ENCODE measurements at places on chromosomes 16 and 17.

DNA sequence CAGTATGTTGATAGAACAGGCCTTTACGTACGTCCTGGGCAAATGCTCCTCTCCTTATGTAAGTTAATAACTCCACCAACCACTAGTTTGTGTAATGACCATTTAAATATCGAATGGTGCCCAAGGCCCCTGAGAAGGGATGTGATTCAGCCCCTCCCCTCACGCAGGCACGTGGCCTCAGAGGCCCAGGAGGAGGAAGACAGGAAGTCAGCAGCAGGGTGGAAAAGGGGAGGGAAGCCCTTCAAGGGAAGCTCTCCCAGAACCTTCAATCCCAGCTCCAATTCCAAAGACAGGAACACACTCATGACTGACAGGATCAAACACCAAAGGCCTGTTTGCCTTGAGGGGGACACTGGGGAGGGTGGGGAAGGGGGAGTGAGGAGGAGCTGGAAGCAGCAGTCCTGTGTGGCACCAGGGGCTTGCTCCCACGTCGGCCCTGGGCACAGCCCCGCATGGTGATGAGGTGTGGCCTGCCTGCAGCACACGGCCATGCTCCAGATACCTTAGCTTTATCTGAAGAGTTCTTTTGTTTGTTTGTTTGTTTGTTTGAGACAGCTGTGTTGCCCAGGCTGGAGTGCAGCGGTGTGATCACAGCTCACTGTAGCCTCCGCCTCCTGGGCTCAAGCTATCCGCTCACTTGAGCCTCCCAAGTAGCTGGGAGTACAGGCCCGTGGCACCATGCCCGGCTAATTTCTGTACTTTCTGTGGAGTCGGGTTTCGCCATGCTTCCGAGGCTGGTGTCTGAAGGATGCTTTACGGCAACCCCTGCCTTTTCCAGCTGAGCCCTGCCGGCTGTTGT, 105.0 kb downstream of the ZNF778 start:
- DNase-seq = no peak

GRCh38 chr16:79302731-79303130, 297.8 kb downstream of the MAF start:
- DNase-seq = no peak

GRCh38 chr17:58577696-58578095, 63.3 kb upstream of the MTMR4 start:
- DNase-seq = peak; percentile 40

GRCh38 chr16:79013930-79014660, 586.4 kb downstream of the MAF start:
- DNase-seq = no peak

GRCh38 chr17:72510351-72511016, 389.7 kb downstream of the SOX9 start:
- DNase-seq = no peak

DNA sequence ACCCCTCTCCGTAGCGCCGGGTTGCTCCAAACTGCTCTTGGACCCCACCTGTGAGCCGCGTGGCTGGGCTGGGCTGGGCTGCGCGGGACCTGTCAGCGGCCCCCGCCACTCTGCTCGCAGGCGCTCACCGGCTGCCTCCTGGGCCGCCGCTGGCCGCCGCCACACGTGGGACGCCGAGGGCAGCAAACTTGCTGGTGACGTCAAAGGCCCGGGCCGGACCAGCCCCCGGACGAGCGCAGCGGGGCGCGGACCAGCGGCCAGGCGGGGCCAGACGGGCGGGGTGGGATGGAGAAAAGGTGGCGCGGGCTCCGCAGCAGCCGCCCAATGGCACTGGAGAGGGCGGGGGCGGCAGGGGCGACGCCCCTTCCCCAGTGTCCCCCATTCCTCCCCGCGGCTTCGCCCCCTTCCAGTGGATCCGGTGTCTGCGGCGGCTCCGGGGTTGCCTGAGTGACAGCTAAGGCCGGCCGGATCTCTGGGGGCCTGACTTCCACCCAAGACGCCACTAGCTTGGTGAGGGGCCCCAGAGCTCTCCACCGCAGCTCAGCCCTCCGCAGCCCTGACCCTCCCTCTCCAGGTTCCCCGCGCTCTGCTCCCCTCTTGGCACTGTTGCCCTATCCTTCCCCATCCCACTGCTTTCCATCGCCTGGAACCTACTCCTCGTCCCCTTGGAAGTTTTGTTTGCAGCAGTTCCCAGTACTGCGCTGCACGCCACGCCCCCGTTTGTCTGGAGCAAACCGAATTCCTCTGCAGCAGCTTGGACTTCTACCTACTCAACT, at the start of gene HS3ST3A1:
HS3ST3A1 (minus strand) TSS at position 154 of the 776 bp plus-strand sequence. CDS start 800 bp downstream, outside the sequence.
- no peak for DNase-seq

- peak; percentile 11 for DNase-seq
Measured at GRCh38 chr17:79840269-79840988, 1.2 kb upstream of the CBX4 start.

- no peak for DNase-seq
Measured at GRCh38 chr17:48790607-48791127, 26.4 kb downstream of the TTLL6 start.

DNA sequence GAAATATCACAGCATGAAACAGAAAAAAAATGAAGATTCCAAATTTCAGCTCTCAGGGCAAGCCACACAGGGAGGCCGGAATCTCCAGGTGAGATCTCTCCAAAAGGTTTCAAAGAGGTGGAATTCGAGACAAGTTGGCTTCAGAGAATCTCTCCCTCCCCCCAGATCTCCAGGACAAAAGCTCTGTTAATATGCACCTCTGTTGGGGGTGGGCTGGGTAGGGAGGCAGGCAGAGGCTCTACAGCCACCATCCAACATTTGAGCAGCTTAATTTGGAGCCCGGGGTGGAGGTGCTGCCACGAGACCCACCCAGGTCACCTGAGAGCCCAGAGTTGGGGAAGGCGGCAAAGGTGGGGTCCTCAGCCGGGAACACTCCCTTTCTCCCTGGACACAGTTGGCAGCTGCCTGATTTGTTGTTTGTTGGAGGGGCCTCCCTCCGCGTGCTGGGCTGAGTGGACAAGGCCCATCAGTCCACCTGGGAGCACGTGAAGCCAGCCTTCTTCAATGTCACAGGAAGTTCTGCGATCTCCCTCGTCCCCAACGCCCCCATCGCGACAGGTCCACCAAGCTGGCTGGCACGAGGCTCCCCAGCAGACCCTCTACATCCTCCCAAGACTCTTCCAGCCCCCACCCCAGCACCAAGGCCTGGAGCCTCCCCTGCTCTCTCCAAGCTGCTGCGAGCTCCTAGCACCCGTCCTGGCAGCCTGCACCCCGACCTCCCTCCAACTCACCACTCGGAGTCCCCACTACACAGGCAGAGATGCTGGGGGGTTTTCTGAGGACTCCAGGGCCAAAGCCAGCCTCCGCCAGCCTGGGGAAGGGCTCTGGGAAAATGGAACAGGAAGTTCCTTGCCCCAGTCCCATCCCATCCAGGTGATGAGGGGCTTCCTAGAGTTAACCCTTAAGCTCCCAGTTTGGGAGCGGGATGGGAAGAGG, at the start of gene ZSCAN10:
ZSCAN10 (minus strand) TSS at position 836 of the 936 bp plus-strand sequence. CDS start 6,357 bp downstream, outside the sequence.
- no peak for DNase-seq

DNA sequence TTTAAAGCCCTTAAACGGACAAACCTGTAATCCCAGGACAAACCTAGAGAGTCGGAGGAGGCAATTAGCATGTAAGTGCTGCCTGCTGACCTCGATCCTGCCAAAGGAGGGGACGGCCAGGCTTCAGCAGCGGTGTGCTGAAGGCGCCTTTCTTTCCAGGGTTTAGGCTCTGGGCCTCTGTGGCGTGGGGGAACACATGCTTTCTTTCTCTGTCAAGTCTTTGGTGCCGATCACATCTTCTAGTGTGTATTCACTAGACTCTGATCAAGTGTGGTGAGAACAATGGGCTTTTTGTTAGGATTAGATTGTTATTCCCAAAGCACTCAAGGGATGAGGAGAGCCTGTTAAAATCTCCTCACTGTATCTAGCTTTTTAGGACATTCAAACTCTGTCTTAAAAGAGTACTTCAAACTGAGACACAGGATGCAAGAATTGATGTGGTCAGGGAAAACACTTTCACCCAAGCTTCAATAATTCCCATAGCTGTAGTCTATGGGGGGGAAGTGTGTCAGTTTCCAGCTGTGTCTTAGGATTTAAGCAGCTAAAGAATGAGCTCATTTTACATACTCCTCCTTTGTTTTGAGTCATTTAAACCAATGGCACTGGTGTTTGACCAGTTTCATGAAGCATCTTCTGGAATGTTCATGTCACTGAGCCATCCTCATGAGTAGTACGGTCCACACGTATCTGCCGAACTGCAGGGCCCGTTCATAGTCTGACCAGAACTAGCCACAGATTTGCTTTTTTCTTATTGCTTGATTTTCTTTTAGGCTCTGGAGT, 51.2 kb downstream of the RPA1 start:
- no peak for DNase-seq

DNA sequence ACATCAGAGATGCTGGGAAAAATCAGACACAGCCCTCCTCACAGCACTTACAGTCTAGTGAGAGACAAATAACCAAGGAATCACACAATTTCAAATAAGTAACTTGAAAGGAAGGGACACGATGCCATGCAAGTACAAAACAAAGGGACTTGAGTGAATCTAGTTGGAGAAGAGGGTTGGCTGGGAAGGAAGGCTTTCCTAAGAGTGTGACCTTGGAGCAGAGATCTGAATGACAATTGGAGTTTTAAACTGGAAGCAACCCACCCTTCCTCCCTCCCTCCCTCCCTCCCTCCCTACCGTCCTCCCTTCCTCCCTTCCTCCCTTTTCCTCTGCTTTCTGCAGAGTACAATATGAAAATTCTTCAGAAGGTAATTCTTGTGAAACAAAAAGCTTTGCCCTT, 31.1 kb downstream of the ADAMTS18 start:
- DNase-seq = no peak

DNA sequence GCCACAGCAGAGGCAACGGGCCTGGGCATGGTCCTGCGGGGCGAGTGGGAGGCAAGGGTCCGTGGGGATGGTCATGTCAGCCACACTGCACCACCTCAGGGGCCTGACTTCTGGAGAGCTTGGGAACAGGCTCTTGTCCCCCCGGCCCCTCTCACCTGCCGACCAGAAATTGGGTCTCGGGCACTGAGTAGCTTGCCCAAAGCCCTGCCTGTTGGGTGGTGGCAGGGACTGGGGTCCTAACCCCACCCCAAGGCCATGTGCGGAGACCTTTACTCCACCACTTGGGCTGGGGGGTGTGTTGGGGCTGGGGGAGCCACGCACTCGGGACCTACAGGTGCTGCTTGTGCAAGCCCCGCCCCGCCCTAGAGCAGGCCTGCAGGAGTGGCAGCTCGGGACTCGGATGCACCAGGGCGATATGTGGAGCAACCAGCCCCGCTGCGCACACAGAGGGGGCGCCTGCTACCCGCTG, 24.2 kb upstream of the CHMP6 start:
- DNase-seq = no peak

DNA sequence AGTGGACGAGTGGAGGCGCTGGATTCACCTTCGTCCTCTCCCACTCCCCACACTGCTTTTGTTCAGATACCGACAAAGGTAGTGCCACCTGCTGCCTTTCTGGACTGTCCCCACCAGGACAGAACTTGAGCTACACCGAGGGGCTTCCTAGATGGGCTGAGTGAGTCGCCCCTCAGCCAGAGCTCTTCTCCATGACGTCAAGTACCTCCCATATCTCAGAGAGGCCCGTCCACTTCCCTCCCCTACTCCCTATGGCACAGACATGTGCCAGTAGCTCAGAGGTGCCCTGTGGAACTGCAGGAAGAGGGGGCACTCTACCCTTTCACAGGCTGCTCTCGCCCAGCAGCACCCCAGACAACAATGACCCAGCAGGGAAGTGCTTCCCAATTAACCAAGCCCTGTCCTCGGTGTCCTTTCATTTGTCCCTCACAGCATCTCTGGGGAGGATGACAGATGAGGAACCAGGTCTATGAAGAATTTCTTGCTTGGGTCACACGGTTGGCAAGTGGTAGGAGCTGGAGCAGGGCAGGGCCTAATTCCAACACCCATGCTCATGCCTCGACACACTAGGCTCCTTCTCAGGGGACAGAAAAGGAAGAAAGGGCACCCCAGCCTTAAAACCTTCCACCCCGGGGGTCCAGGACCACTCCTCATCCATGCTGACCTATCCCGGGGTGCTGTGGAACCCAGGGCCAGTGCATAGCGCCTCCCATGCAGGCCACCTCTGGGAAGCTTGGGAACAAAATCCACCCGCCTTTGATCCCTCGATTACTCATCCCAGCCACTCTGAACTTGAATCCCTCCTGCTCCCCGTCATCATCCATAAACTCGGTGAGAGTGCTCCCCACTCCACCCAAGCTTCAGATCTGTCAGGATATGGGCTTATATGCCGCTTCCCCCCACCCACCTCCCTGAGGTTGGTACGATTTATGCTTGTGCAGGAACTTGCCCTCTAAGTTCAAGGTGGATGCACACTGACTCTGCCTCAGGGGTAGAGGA, 51.7 kb downstream of the WNT3 start:
- DNase-seq = no peak

DNA sequence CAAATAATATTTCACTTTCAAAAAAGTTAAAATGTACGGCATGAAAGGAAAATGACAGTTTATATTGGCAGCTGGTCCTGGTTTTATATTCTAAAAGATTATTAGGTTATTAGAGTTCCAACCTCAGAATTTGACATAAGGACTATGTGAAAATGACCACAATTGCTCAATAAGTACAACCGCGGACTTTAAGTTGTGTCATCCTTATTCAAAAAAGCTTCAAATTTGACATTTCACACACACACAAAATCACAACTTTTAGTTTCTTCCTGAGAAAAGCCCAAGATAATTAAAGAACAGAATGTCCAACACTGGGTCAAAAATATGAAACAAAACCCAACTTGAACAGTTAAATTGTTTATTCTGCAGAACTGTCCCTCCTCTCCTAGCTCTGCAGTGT, 133.2 kb upstream of the AXIN2 start:
- DNase-seq = no peak

- DNase-seq = no peak
Measured at GRCh38 chr17:35255316-35255715, 12.4 kb downstream of the SLFN5 start.

- no peak for DNase-seq
Measured at GRCh38 chr17:66299711-66300110, 2.7 kb upstream of the PRKCA start.

DNA sequence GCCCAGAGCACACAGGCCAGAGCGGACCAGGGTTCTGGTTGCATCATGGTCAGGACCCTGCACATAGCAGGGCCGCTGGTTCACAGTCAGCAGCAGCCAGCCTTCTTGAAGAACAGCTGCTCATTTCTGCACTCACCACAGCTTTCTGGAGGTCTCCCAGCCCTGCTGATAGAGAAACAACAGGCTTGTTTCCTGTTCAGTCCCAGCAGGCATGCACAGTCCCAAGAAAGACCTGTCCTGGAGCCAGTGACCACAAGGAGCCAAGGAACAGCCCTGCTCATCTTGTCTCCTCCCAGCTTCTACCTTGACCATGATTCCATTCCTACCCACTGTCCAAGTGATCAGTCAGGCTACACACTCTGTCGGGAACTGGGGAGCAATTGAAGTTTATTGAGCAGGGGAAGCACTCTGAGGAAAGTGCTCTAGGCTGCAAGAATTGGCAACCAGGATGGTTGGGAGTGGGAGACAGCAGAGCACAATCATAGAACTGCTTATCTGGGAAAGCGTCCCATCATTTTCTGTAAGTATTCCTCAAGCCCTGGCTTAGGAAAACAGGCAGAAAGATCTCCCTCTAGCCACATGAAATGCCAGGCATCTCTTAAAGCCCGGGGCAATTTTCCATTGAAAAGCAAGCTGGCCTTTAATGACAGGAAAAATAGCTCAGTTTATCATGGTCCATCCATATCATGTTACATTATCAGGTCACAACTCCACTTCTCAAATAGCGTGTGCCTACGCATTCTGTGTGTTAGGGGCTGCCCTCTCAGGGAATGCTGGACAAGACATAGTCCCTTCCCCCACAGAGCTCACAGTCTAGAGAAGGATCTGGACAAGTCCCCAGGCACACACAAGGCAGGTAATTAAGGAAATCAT, 155.4 kb upstream of the FOXF1 start:
- DNase-seq = no peak

Data from stimulated activated naive CD4-positive, alpha-beta T cell treated with Interleukin-2 at 50 U/mL for 16 hours (primary cell).